ENCODE measurements at places on chromosomes 1 and 21.

DNA sequence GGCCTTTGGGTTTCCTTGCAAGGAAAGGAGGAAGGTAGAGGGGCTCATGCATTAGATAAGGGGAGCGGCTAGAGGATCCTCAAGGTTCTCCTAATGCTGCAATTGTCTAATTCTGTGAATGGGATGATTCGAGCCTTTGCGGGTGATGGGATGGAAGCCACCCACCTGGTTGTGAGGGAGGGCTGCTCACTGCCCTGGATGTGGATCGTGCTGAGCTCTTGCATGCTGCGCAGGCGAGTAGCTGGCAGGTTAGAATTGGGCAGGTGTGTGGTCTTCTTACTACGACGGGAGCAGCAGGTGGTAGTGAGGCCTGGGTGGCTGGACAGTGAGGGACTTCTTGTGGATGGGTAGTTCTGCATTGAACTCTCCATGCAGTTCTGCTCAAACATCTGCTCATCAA, 21.2 kb downstream of the DDX20 start:
- DNase-seq: no peak

- no peak for DNase-seq
Measured at GRCh38 chr1:235622936-235623779, 26.4 kb downstream of the GNG4 start.

- peak; percentile 47 for DNase-seq
Measured at GRCh38 chr1:178973652-178974101, 52.0 kb upstream of the FAM20B start.

- no peak for DNase-seq
Measured at GRCh38 chr1:235324296-235324695, 3.7 kb downstream of the ARID4B start.

- no peak for DNase-seq
Measured at GRCh38 chr1:15883326-15883725, 35.8 kb downstream of the SPEN start.

DNA sequence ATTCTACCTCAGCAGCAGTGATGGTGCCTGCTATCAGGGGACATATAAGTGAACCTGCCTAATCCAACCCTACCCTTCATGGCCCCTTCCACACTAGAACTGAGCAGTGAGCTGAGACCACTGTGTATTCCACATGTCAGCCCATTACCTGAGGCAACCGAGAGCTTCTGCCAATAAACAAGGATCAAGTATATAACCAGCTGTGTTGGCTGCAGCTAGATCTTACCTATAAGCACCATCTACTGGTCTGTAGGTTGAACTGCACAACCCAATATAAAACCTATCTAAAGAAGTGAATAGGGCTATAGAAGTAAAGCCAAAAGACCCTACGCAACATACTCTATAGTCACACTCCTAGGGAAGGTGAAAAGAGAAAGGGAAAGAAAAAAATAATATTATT, 376.9 kb downstream of the HHIPL2 start:
- no peak for DNase-seq

DNA sequence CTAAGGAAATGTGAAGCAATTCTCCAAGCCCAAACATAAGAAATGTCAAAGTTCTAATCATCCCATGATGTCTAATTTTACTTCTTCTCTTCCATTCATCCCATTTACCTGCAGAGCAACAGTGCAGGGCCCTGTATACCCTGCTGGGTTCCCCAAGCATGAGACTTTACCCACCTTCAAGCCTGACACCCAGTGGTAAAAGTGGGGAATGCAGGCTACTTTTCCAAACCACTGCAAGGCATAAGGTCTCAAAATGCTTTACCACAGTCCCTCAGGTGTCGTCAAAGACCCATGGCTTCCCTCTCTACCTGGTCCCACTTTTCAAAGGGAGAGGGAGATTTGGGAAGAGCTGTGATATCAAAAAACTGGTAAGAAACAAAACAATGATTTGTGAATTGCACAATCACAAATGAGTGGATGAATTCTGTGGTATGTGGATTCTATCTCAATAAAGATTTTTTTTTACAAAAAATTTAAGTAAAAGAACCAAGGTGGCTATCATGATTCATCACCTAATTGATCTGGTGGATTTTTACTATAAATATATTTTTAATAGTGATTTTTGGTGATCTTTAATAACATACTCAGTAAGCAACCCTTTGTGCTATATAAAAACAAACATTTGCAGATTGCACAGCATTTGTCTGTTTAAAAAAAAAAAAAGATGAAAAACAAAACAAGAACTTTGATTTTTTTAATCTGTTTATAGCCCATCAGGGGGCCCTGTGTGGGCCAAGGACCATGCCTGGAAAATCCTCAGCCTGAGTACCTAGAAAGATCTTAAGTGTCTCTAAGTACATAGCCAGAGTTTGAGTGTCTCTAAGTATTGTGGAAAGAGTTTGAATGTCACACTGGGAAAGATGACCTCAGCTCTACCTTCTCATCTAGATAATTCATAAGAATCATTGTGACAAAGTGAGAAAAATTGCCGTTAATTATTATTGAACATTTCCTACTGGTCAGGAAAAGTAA, 73.1 kb upstream of the GJB5 start:
- peak; percentile 12 for DNase-seq

- DNase-seq: no peak
Measured at GRCh38 chr1:53349968-53350852, 22.3 kb upstream of the LRP8 start.

DNA sequence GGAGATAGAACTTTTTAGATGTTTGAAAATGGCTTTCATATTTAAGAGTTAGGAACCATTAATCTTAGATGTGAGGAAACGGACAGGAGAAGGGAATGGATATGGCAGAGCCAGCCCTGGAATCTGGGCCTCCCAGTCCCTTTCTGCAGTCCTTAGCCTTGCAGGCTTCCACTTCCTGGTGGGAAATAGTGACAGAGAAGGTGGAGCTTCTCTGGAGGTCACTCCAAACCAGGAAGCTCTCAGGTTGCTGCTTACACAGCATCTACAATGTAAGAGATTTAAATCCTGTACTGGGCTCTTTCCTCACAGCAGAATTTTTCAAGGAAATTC, 2.5 kb downstream of the S100A11 start:
- no peak for DNase-seq

- DNase-seq: no peak
Measured at GRCh38 chr1:14625572-14625971, 27.1 kb downstream of the KAZN start.

- no peak for DNase-seq
Measured at GRCh38 chr1:210151052-210151672, 81.4 kb upstream of the SERTAD4 start.

DNA sequence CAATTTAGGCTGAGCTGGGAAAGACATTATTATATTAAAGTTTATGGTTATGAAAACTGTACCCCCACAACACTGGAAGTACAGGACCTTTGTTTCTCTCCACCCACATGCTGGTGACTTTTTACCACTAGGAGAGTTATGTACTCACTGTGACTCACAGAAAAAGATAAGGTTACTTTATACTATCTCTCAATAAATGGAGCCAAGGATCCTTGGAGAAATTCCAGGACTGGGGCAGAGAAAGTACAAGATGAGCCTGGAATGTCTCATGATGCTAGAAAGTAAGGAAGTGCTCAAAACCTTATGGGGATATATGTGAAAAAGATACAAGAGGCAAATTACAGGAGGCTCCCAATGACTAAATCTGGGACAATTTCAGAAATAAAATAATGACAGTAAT, 63.9 kb upstream of the C1orf105 start:
- no peak for DNase-seq

DNA sequence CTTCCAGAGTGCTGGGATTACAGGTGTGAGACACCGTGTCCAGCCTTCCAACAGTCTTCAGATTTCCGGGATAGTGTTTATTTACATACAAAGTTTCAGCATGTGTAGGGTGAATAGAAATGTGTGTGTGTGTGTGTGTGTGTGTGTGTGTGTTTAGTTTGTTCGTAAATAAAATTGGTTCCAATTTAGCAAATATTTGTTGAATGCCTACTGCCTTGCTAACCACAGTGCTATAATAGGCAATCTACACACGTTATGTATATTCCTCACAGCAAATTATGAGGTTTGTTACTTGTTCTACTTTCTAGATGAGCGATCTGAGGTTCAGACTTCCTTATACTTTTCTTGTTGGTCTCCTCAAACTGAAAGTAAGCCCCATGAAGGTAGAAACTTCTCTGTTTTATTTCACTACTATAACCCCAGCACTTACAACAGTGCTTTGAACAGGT, 32.8 kb upstream of the EPS15 start:
- no peak for DNase-seq

GRCh38 chr1:153798468-153798780, 23.2 kb downstream of the SLC27A3 start:
- DNase-seq: no peak

DNA sequence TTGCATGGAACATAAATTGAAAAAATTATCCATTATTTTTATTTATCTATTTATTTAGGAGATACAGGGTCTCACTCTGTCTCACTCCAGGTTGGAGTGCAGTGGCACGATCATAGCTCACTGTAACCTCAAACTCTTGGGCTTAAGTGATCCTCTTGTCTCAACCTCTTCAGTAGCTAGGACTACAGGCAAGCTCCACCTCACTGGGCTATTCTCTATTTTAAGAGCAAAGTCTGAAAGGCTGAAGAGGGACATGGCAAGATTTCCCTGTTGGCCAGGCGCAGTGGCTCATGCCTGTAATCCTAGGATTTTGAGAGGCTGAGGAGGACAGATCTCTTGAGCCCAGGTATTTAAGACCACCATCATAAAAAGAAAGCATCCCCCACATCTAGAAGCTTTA, 14.0 kb upstream of the RC3H1 start:
- no peak for DNase-seq

DNA sequence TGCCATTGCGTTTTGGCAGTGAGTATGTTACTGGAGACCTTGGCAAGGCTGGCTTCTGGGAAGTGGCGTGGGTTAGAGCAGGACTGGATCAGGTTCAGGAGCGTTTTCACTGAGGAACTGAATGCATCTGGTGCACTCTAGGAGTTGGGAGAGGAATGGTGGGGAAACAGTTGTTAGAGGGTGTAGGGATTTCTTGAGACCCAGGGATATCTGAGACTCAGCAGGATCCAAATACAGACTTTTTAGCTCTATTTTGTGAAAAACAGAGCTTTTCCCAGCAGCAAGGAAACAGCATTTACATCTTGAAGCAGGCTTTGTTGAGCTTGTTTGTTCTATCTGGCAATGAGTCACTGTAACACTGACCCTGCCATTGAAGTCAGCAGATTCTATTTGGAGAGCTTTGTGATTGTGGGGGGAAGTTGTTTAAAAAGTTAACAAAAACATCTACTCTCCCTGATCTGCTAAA, 56.9 kb upstream of the NRIP1 start:
- no peak for DNase-seq

DNA sequence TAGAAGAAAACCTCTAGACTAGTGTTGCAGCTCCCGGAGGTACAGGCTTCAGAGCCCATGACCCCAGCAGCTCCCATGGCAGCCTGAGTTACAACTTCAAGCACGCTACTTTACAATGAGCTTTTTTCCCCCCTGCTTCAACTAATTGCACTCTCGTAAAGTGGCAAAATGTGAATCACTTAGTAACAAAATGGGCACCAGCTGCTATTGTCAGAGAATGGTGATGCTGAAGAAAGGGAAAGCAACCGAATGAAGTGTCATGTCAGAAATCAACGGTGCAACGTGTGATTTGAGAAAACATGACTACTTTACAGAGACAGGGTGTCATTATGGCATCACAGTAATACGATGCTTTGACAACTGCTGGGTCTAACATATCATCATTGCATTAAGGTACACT, 40.5 kb downstream of the ESRRG start:
- no peak for DNase-seq

DNA sequence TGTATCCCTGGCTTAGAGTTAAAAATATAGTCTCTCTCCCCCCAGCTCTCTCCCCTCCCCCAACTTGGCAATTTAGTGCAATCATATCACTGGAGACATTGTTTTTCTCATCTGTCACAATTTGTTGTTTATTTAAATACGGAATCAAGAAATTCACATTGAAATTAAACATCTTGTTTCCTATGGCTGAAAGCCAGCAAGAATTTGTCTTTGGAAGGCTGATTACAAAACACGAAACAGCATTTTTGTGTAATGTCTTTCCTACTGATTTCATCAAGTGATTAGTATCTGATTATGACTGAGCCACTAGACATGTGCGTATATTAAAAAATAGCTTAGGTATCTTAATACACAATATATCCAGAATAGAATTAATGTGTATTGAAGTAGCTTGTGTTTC, 119.7 kb downstream of the LYPLAL1 start:
- no peak for DNase-seq

- no peak for DNase-seq
Measured at GRCh38 chr21:36265431-36265830, 54.6 kb upstream of the MORC3 start.

DNA sequence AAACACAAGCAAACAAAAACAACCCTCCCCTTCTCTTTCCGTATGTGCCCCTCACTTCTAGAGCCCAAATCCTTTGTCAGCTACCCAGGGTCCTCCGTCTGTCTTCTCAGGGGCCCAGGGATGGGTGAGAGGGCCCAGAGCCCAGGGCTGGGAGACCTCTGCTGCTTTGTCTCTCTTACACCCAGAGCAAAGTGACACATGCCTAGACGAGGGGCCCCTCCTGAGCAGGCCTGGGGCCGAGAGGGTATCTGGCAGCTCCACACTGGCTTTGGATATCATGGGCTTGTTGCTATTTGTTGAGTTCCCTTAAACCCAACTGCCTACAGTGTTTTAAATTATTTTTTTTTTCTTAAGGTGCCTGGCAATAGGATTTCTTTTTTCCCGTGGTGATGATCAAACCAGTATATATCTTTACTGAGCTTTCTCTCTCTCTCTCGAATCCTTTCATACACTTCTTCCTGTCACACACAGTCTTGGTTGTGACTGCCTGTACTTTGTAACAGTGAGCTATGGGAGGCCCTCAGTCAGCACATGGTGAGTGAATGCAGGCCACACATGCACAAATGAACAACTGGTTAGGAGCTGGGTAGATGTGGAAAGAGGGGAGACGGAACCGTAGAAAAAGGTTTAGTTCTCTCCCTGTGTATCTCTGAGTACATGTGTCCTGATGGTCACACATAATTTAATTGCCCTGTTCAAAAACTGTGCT, 14.5 kb downstream of the RASSF5 start:
- no peak for DNase-seq

DNA sequence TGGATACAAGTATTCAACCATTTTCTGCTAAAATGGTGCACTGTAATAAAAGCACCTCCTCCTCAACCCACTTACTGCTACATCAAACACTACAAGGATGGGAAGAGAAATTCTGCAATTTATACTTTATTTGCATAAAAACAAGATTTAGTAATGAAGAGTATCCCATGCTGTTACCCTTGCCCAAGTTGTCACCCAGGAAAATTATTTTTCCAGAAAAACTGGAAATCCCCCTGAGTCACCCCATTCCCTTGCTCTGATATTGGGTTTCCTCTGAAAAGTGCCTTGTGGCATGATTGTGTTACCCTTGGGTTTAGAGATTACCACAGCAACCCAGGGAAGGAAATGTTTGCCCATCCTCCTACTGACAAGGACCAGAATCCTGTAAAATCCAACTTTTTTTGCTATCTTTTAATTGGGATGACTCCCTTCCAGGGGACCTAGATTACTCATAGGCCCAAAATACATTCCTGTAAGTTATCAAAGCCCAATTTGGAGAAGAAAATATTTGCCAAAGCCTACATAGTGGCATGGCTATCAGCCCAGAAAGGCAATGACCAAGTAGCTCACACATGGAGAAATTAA, 16.5 kb upstream of the ZC3H11B start:
- DNase-seq: no peak

- DNase-seq: no peak
Measured at GRCh38 chr1:26690576-26691031, 5.2 kb upstream of the ARID1A start.
